ENCODE measurements at places on chromosomes 4 and X. TPM values are rescaled to one million over a fixed set of nuclear protein-coding genes. Genes with fewer than 3 reads are reported as not detected.

Gene NLGN3
- polyA plus RNA-seq, result 0.19 TPM

Gene FAM200B
- polyA plus RNA-seq, result 42.6 TPM

Gene SSX1
- not detected for polyA plus RNA-seq

Gene PDE5A
- polyA plus RNA-seq, result 1.8 TPM

Gene SUV39H1
- polyA plus RNA-seq, result 5.6 TPM

Gene NPY5R
- 0.04 TPM for polyA plus RNA-seq

Gene MAB21L2
- 0.73 TPM for polyA plus RNA-seq

Gene RAB40A
- 0.94 TPM for polyA plus RNA-seq

Gene MAGEA11
- polyA plus RNA-seq, result 0.04 TPM

Gene PRDM8
- polyA plus RNA-seq, result 1.5 TPM

Gene NPNT
- 15.6 TPM for polyA plus RNA-seq

Data from esophagus (tissue), 2 donors.